ENCODE measurements at places on chromosomes 11 and 22.
A peak's percentile ranks its signal among the peaks of the same experiment; 100 is the strongest.

DNA sequence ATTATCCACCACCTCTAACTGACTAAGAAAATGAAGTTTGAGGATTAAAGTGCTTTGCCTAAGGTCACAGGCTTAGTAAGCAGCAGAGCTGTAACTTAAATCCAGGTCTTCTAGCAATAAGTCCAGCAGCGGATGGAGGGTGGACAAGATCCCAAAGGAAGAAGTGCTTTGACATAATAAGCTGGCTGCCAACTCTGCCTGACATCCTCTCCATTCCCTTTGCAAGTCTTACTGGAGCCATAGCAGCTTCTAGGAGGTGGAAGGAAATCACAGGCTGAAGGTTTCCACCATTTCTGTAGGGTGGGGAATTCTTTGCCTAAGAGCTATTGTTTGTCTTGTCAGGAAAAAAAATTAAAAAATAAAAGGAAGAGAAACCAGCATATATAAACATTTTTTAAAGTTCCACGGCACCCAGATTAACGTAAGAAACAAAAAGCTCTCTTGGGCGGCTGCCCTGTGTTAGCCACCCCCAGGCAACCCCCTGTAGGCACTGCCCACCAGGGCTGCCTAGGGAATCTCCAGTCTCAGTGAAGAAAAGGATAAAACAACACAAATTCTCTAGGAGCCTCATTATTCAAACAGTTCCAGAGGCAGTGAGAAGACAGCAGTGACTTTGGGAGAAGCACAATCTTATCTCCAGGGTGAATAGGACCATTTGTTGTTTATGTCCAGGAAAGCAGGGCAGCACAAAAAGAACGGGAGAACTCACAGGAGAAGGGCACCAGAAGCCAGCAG is 380.8 kb upstream of the CADM1 start:
- no peak for DNase-seq

GRCh38 chr22:49479566-49479965 is 348.1 kb downstream of the BRD1 start:
- no peak for DNase-seq

GRCh38 chr11:88814076-88814475 is 251.7 kb downstream of the GRM5 start:
- no peak for DNase-seq

- DNase-seq, result no peak
These were observed 725.1 kb upstream of the CHORDC1 start for GRCh38 chr11:90947930-90948329.

- peak; percentile 13 for DNase-seq
These were observed 31.6 kb upstream of the WNT11 start for GRCh38 chr11:76237914-76238313.

- no peak for DNase-seq
These were observed 3.2 kb upstream of the THY1 start for GRCh38 chr11:119426142-119426541.

- no peak for DNase-seq
These were observed 44.8 kb downstream of the FAM83F start for GRCh38 chr22:40039482-40040115.

DNA sequence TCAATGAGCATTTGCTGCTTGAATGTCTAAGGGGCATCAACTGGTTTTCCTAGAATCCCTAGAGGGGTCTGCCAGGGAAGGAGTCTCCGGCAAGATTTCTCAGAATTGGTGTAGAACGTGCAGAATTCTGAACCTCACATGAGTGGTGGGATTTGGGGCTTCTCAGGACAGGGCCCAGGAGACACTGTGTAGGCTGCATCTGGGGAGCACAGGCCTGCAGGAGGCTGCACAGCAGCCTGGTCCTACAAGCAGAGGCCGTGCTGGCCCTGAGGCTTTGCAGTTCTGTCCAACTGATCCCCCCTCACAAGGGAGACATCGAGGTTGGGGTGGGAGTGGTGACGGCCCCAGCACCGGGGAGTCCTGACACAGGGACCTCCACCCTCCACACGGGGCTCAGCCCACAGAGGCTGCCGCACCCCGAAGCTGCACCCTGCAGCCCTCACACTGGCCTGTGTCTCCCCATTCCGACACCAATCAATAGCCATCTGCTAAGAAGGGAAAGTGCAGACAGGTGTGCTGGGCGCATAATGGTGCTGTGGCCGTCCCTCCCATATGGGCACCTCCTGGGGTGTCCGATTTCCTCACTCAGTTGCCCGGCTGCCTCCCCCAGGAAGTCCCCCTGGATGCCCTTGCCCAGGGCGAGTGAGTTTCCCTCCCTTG is 688.1 kb downstream of the BRD1 start:
- DNase-seq, result no peak

DNA sequence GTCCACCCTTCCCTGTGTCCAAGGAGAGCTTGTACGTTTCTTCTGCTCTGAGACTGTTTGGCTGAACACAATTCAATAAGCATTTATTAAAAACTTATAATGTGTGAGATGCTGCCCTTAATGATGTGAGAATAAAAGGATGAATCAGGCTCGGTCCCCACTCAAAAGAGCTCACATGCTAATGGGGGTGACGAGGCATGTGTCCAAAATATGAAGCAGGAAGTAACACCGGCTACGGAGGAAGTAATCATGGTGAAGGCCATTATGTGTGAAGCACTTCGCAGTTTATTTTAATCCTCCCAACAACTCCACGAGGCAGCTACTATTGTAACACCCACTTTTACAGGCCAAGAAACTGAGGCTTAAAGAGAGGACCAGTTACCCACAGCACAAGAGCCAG is 3.4 kb upstream of the RASD2 start:
- no peak for DNase-seq

DNA sequence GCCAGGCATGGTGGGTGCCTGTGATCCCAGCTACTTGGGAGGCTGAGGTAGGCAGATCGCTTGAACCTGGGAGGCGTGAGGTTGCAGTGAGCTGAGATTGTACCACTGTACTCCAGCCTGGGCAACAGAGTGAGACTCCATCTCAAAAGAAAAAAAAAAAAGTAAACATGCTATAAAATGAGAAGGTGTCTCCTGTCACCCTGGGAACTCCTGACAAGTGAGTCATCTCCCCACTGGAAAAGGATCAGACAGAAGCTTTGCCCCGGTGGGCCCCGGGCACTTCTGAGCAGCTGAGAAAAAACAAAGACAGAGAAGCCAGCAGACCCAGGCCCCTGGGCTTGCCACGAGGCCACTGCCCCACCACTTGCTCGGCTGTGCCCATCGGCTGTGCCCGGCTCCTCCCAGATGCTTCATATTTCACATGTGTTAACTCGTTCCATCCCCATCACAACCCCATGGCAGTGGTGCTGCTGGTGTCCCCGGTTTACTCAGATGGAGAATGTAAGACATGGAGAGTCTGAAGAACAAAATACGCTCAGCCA is 22.3 kb downstream of the TTLL1 start:
- peak; percentile 58 for DNase-seq

DNA sequence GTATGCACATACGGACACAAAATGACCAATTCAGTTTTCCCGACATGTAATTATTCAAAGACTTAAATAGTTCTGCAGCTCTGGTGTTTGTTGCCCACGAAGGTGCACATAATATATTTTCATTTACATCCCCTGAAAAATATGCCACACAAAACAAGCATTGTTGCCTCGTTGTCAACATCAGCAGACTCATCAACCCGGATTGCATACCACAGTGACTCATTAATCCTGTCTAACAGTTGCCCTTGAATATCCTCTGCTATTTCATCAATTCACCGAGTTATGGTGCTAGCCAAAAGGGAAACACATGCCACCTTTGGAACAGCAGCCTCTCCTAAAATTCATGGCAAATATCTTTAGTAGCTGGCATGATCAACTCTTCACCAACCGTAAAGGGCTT is 582.2 kb downstream of the LRRC4C start:
- no peak for DNase-seq

- peak; percentile 76 for DNase-seq
These were observed 72.2 kb downstream of the PDHX start for GRCh38 chr11:34988294-34989255.

GRCh38 chr22:35308480-35309021 is 8.9 kb downstream of the TOM1 start:
- no peak for DNase-seq

Data from IMR-90 (cell line).